Activated CD8-positive, alpha-beta T cell treated with anti-CD3 and anti-CD28 coated beads for 36 hours (primary cell): ENCODE measurements at places on chromosomes 16 and 17. TPM values are rescaled to one million over a fixed set of nuclear protein-coding genes. Genes with fewer than 3 reads are reported as not detected.

- no peak for DNase-seq
These were observed 11.9 kb upstream of the TEDC2 start for GRCh38 chr16:2447920-2448583.

- peak; percentile 85 for DNase-seq
These were observed 102.2 kb downstream of the TRIM37 start for GRCh38 chr17:59004338-59005111.

GRCh38 chr17:1362065-1362848, 37.8 kb downstream of the YWHAE start:
- DNase-seq = peak; percentile 79

- no peak for DNase-seq
These were observed 364.1 kb downstream of the FOXL1 start for GRCh38 chr16:86942151-86943051.

DNA sequence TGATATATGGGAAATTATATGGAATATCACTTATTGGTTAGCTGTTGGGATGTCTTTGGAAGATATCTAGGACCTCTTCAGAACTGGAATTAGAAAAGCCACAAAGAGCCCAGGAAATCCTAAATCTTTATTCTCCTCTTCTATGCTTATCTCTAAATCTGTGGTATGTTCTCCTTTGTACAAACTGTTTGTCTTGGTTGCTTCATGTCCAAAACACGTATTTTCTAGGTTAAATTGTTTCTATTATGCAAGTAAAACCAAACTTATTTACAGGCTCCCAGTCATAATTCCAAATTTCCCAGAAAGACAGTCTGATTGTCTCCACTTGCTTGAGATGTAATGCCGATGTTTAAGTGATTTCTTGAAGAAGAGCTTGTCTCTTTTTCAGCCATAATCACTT, 650.9 kb downstream of the CDH11 start:
- DNase-seq = no peak

- DNase-seq = no peak
These were observed 20.1 kb upstream of the ZNF423 start for GRCh38 chr16:49875806-49876715.

DNA sequence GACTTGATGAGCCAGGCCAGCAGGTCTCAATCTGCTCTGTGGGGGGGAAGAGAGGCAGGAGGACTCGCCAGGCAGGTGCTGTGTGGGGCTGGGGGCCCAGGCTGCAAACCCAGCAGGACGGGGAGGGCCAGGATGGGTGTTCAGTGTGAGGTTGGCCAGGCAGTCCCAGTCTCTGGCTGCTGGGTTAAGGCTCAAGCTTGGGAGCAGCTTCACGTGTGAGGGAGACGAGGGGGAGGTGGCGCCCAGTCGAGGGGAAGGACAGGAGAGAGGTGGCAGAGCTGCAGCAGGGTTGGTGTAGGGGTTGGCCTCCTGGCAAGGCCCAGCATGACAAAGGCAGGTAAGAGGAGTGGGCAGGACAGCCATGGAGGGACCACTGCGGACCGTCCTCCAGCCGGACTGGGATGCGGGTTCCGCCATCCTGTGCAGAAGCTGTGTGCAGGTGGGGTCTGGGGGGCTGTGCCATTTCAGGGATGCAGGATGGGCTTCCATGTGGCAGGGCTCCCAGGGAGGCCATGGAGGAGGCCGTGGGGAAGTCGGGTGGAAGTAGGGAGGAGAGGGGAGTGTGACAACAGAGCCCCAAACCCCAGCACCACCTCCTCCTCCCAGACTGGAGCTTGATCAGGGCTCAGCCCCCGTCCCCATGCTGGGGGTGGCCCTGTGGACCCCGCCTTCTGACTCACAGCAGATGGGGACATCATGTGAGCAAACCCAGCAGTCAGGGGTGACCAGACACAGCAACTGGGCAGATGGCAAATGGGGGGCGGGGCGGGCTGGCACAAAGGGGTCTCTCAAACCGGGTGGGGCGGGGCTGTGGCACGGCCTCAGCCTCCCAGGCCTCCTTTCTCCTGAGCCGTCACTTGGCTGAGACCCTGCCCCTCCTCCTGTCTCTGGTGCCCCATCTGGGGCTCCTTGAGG, 2.8 kb downstream of the ADGRG1 start:
- DNase-seq = no peak

- no peak for DNase-seq
These were observed 145.5 kb upstream of the ASIC2 start for GRCh38 chr17:33438578-33438977.

GRCh38 chr17:2926019-2926650, 129.9 kb downstream of the RAP1GAP2 start:
- DNase-seq = no peak

DNA sequence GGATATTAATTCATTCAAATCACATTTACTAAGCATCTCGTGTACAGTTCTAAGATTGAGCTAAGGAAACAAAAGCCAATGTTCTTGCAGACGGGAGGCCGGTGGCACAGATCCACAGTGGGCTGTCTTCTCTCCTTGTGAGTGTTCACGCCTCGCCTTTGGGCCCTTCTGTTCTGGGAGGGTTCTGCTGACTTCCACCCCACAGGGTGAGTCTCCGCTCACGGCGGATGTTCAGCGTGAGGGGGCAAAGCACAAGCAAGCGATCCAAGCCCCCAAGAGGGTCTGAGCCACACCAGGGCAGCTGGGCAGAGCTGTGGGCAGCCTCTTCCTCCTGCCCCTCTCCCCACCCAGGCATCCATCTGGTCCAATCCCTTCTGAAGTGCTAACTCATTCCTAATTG, 84.3 kb upstream of the DOC2B start:
- DNase-seq = no peak

DNA sequence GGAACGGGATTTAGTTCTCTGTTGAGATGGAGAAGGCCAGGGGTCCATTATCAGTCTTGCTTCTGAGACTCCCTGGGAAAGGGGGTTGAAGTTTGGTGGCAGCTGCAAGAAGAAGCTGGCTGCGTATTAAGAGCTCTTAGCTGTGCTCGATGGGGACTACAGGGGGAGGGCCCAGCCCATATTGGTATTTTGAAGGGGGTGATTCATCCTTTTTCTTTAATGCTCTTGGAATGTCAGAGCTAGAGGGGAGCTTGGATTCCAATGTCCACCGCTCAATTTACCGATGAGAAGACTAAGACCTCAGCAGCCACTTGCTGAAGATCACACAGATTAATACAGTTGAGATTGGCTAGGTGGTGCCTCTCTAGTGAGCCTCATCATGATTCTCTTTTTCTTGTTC, 5.0 kb downstream of the NOG start:
- no peak for DNase-seq

- DNase-seq = no peak
These were observed 15.1 kb downstream of the CDH11 start for GRCh38 chr16:65106757-65107156.

- DNase-seq = peak; percentile 33
These were observed 116.9 kb upstream of the CACNG3 start for GRCh38 chr16:24139282-24139681.

DNA sequence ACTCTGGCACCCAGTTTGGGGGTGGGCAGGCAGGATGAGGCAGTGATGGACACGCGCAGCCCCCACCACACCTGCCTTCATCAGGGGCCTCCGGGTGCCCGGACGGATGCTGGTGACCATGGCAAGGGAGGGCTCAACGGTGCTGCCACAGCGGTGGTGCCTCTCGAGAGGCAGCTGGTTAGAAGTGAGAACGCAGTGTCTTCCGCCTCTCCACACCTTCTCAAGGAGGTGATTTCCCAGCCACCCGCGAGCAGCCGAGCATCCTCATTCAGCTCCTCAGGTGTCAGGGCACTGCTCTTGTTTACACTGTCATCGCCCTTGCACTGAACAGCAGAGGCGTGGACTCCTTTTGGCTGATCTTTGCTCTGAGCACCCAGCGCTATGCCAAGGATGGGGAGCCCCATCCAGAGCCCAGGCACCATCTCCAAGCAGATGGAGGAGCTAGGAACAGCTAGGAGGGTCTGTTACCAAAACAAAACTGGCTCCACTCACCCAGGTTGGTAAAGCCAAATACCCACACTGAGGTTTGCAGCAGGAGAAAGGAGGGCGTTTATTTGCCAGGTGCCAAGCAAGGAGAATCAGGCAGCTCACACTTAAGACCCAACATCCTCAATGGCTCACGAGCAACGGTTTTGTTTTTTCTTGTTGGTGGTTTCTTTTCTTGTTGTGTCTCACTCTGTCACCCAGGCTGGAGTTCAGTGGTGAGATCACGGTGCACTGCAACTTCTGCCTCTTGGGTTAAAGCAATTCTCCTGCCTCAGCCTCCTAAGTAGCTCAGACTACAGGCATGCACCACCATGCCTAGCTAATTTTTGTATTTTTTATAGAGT, 174.3 kb upstream of the TNRC6C start:
- DNase-seq = peak; percentile 80

DNA sequence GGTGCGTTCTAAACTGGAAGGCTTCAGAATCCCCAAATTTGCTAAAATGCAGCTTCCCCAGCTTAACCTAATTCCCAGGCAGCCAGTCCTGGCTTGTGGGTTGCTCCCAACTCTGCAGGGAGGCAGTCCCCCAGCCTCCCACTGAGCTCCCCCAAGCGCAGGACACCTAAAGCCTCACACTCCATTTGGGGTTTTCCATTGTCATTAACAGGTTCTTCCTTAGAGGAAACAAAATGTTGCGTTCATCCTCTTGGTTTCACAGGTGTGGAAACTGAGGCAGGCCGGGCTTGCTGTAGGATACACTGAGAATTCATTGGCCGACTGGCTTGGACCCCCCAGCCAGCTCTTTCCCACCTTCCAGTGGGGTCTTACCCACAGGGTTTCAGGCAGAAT, 2.3 kb upstream of the TAC4 start:
- no peak for DNase-seq

- no peak for DNase-seq
These were observed 296.4 kb downstream of the GRIN2A start for GRCh38 chr16:9885876-9886275.

GRCh38 chr16:48907906-48908634, 298.1 kb upstream of the N4BP1 start:
- DNase-seq = no peak

DNA sequence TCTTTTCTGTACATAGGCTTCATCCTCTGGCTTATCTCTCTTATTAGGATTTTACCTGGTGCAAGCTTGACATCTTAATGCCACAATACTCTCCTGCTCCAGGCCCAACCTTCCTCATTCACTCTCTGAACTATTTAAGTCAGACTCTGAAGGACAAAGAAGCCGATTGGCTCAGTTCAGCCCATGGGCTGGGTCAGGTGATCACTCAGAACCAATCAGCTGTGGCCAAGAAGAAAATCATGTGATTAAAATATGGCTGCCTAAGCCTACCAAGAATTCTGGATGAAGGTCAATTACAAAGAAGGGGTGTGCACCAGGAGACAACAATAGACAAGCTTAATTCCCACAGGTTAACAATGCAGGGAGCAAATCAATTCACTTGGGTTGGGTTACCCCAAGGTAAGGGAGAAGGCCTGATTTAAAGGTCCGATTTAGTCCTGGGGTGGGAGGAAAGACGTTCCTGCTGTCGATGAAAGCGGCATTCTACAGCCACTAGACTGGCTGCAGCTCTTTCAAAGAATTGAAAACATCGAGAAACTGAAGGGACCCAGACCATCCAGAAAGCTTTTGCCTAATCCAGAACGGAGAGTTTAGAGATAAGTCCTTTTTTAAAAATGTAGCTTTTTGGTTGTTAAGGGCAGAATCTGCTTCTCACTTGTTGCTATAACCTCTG, 42.9 kb upstream of the NFAT5 start:
- DNase-seq = peak; percentile 48

DNA sequence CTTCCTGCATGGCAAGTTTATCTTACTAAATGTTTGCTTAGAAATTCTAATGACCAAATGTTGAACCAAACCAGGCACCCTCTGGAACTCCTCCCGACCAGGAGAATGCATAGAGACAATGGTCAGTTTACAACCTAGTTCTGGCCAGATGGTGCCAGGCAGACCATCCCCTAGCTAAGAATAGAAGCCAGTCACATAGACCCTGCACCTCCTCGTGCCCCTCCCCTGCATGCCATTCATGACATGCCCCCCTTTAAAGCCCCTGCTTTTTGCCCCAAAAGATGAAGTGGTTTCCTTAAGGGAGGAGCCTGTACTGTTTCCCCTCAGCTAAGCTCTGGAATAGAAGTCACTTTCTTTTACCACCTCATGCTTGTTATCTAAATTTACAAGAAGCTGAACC, 6.6 kb upstream of the CPHXL start:
- no peak for DNase-seq

- no peak for DNase-seq
These were observed 11.1 kb downstream of the PLLP start for GRCh38 chr16:57273359-57273758.

GRCh38 chr16:85296859-85297660, 184.8 kb upstream of the CIBAR2 start:
- DNase-seq = peak; percentile 68

DNA sequence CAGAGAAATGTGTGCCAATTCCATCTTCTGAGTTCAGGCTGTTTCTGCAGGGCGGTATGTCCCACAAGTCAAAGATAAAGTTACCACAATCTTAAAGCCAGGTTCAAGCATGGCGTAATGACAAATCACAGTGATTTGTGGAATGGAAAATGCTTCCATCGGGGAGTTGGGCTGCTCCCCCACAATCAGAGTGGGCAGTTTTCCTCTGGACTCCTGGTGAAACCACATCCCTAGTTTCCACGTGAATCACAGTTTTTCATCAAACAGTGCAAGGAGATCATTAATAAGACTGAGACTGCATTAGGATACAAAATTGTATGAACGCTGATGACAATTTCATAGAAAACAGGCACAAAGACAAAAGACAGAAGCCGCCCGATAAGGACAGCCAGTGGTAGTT, 3.6 kb downstream of the LITAF start:
- no peak for DNase-seq

- peak; percentile 73 for DNase-seq
These were observed 36.6 kb upstream of the TMEM132E start for GRCh38 chr17:34542700-34543336.

DNA sequence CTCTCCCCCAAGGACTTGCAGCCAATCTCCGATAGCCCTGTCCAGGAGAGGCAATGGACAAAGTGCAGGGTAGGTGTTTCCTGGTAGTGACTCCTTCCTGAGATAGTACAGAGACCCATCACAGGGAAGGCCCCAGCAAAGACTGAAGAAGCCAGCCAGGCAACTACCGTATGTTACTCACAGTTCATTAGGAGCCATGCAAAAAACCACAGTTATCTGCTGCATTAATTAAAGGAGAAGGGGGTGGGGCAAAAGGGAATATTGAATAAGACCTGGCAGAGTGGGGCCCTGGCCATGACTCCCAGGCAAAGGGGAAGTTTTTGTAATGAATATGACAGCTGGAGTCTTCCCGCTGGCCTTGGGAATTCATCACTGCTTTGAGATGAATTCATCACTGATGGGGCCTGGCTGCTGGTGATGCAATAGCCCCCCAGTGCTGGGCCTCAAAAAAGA, 2.5 kb upstream of the SLC13A2 start:
- no peak for DNase-seq

The CHRNE gene
- total RNA-seq = 0.45 TPM

The DRG2 gene
- 45.1 TPM for total RNA-seq

The SLFN12 gene
- total RNA-seq = 6.3 TPM

The CCR7 gene
- total RNA-seq = 302 TPM

The AIPL1 gene
- not detected for total RNA-seq

The RANGRF gene
- 47.8 TPM for total RNA-seq

The SMTNL2 gene
- not detected for total RNA-seq

The SPATA22 gene
- total RNA-seq = not detected

The CDH1 gene
- total RNA-seq = 0.16 TPM

The FBXW10 gene
- not detected for total RNA-seq

The MYL4 gene
- total RNA-seq = not detected

The TEKT1 gene
- total RNA-seq = not detected

The WNK4 gene
- total RNA-seq = 0.72 TPM

The LITAFD gene
- total RNA-seq = not detected

The CEP295NL gene
- total RNA-seq = 0.18 TPM

The PRR15L gene
- not detected for total RNA-seq
